ENCODE measurements at places on chromosomes 7 and 10.

DNA sequence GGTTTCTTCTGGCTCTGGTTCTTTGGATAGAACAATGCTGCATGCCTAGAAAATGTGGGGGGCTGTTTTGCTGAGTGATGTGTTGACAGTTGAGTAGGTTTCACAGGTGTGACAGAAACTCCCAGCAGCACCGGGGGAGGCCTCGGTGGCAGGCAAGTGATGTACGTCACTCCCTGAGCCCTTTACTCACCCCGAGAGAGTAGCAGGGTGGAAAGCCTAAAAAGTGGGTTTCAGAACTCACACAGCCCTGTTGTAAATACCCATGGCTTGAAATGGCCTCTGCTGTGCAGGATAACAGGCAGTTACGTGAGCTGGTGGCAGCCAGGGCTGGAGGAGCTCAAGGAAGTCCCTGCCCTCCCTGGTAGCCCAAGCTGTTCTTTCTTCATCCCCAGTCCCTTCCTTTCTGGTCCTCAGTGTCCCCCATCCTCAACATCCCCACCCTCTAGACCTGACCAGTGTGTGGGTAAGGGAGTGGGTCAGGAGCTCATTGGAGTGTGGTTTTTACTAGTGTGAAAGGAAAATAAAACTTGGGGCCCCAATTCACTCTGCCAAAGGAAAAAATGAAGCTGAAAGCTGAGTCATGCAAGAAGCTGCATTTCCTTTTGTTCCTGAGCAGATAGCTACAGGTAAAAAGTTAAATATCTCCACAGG, 258.1 kb downstream of the STK31 start:
- no peak for DNase-seq

DNA sequence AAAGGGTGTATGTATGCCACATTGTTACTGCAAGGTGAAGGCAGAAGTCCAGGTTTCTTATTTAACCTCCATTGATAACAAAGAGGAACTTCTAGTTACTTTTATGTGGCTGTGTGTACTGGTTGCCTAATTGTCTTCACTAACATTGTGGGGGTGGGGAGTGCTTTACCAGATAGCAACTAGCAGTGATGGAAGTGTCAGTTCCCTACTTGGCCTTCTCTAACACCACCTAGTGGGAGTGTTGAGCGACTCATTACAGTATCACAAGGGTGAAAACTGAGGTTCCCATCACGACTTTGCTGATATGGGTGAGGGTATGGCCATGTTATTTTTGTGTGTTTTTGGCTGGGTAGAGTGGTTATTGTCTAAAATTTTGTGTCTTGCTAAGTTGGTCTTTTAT, 274.4 kb downstream of the THSD7A start:
- no peak for DNase-seq

DNA sequence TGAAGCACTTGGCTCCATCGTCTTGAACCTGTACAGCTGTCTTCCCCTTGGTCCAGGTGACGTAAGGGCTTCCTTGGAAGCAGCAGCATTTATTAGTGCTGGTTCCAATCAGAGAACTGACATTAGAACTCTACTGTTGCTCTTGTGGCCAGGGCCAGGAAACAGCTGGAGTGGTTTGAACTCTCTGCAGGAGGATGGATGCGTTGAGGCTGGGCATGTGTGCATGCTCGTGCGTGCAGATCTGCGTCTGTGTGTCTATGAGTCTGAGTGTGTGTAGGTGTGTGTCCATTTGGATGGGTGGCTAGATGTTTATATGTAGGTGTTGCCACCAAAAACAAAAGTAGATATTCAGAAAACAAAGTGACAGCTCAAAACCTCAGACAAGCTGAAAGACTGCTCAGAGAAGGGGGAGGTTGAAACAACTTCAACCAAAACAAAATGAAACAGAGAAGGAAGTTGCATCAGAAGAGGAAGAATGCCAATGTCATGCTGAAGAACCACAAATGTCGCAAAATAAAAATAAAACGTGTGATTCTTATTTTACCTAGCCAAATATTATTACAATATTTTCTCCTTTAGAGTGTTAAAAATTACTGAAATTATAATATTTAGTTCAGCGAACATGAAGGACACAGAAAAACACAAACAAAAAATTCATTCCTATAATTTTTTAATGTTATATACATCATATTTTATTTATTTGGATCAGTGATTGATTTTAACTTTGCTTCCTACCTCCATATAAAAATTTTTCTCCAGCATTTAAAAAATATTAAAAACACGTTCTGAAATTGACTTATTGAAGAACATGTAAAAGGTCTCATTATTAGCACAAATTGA, 96.1 kb upstream of the MKLN1 start:
- peak; percentile 56 for DNase-seq

- no peak for DNase-seq
Observed at GRCh38 chr7:30879139-30880124, 32.2 kb upstream of the AQP1 start.

GRCh38 chr7:129771928-129772479, 160.5 kb downstream of the NRF1 start:
- DNase-seq = no peak

DNA sequence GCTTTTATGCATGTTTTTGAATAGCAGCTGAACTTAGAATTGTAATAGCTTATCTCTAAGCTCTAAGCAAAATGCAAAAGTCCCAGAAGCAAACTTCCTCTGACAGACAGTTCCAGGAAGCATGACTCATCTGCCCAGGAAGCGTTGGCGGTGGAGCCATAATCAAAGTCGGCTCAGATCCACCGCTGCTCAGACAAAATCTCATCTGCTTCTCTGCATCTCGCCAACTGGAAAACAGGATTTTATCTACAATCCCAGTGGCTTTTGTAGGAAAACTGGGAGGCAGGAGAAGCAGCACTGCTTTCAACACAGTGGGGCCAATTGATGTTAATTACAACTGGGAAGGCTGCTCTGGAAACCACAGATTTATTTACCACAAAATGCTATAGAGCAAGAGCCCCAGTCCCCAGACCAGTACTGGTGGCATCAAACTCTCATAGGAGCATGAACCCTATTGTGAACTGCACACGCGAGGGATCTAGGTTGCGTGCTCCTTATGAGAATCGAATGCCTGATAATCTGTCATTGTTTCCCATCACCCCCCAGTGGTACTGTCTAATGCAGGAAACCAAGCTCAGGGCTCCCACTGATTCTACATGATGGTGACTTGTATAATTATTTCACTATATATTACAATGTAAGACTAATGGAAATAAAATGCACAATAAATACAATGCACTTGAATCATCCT, 99.9 kb downstream of the CUBN start:
- peak; percentile 90 for DNase-seq

- DNase-seq = no peak
Observed at GRCh38 chr7:155283565-155284194, 14.0 kb upstream of the INSIG1 start.

- DNase-seq = no peak
Observed at GRCh38 chr10:78864761-78865537, 203.8 kb upstream of the ZMIZ1 start.

DNA sequence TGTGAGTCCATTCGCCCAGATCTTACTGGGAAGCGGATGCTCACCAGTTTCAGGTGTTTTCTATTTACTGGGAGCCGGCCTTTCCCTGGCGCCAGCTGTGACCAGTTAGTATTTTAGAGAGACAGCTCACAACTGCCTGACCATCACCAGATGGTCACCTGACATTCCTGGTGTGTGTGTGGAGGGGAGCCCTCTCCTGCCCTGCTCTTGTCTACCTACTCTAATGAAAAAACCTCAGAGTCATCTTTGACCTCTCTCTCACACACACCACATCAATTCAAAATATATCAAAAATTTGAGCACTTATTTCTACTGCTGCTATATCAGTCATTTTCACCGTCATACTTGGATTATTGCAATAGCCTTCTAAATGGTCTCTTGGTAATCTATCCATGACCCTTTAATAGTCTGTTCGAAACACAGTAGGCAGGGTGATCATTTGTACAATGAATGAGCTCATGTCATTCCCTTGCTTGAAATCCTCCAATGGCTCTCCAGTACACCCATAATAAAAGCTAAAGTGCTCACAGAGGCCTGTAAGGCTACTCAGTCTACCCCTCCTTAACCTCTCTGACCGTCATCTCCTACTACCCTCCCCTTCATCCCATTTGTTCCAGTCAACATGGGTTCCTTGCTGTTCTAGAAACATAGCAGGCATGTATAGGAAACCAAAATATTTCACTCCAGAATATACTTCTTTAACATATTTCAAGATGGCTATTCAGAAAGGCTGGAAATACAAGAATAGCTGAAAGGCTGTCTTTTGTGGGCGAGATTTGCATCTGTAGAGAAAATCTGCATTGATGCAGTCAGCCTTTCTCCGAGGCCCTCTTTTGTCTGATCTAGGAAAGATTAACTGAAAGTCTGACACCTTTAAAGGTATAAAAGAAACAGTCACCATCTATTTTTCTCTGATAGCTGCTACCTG, 17.5 kb upstream of the NT5C3A start:
- DNase-seq = no peak

DNA sequence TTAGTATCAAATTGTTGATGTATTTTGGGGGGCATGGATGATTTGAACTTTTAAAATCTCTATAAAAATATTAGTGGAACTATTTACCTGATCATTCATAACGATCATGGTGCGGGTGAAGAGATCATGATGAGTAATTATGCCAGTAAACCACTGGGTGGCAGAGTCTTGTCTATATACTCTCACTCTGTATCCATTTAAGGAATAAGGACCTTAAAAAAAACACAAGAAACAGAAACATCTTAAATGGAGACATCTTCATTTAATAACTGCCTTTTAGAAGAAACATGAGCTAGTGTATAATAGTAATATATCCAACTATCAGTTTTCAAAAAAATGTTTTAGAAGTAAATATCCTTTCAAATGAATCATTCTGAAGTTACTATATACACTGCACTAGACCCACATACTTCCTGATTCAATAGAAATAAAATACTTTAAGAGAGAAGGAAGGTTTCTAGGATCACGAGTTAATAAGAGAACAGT, 84.0 kb downstream of the NRBF2 start:
- DNase-seq = no peak

GRCh38 chr10:123683459-123683858, 17.3 kb downstream of the GPR26 start:
- DNase-seq = no peak

DNA sequence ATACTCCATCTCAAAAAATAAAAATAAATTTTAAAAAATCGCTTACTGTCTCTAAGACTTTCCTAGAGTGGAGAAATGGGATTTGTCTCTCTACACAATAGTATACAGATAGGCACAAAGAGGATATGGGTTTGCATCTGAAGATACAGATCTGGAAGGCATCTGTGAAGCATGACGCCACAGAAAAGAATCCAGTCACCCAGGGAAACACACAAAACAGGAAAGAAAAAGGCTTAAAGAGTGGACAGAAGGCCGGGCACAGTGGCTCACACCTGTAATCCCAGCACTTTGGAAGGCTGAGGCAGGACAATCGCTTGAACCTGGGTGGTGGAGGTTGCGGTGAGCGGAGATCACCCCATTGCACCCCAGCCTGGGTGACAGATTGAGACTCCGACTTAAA, 61.3 kb downstream of the SKIDA1 start:
- no peak for DNase-seq

- no peak for DNase-seq
Observed at GRCh38 chr10:75600833-75601232, 169.4 kb downstream of the LRMDA start.

- peak; percentile 10 for DNase-seq
Observed at GRCh38 chr7:30222515-30223215, 61.7 kb upstream of the ZNRF2 start.

GRCh38 chr7:27808626-27809025, 68.7 kb downstream of the TAX1BP1 start:
- DNase-seq = no peak

DNA sequence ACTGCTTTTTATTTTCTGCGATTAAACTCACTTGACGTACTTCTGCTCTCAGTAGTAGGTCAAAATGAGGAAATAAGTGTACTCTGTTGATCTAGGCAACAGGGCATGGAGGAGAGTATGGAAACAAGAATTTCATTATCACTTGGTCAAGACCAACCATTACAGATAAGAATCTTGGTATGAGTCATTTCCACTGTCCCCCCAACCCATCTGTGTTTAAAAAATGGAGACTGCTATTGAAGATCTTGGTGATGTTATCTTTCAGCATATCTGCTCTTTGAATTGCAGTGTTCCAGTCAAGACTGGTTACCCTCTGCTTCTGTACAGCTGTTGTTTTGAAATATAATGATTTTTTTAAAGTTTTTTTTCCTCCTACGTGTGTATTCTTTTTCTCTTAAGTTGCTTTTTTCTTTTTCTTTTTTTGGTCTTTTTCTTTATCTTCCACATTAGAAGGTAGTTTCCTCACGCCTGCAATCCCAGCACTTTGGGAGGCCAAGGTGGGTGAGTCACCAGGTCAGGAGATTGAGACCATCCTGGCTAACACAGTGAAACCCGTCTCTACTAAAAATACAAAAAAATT, 11.7 kb downstream of the STAM start:
- DNase-seq = no peak

- DNase-seq = no peak
Observed at GRCh38 chr7:71868797-71869196, 543.3 kb downstream of the CALN1 start.

DNA sequence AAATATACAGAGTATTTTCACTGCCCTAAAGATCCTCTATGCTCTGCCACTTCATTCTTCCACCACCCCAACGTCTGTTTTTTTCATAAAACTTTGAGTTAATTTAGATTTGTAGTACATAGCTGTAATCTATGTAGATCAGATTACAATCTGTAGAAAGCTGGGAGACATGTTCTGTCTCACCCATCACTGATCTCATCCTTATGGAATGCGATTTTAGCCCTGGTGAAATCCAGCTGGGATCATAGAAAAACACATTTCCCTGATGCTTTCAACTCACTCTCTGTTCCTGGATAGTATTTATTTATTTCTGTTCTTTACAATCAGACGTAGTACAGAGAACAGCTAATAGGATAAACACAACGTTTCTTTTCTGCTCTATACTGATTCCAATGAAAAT, 521.0 kb downstream of the KIF20B start:
- no peak for DNase-seq

DNA sequence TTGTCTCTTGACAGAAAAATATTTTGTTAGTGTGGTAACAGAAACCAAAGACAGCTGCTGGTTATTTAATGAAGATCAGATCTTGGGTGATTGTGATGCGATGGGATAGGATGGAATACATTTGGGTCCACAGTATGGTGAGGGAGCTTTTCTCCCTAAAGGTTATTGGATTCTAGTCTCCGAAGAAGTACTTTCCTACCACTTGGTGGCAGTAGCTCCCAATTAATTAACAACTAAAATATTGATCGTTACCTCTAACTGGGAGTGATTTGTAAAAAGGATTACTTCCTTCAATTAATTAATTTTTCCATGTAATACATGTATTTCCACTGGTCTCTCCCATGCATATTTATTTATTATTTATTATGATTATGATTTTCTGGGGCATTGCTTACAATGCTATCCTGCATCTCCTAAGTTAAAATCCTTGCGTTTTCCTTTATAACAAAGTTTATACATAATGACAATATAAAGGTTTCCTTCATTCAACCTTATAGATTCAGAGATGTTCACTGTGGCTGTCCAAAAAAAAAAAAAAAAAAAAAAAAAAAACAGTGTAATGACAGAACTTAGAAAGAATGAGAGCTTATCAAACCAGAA, 25.6 kb downstream of the TMEM196 start:
- DNase-seq = no peak

Measured in activated CD4-positive, alpha-beta T cell treated with anti-CD3 and anti-CD28 coated beads, Interleukin-2, amount 50 U/mL, for 48 hours (primary cell).